ENCODE measurements at places on chromosomes 16 and 17.

- DNase-seq, result no peak
Measured at GRCh38 chr17:38912221-38912813, 13.1 kb upstream of the LASP1NB start.

GRCh38 chr17:44587339-44587738 is 30.1 kb downstream of the FZD2 start:
- no peak for DNase-seq

DNA sequence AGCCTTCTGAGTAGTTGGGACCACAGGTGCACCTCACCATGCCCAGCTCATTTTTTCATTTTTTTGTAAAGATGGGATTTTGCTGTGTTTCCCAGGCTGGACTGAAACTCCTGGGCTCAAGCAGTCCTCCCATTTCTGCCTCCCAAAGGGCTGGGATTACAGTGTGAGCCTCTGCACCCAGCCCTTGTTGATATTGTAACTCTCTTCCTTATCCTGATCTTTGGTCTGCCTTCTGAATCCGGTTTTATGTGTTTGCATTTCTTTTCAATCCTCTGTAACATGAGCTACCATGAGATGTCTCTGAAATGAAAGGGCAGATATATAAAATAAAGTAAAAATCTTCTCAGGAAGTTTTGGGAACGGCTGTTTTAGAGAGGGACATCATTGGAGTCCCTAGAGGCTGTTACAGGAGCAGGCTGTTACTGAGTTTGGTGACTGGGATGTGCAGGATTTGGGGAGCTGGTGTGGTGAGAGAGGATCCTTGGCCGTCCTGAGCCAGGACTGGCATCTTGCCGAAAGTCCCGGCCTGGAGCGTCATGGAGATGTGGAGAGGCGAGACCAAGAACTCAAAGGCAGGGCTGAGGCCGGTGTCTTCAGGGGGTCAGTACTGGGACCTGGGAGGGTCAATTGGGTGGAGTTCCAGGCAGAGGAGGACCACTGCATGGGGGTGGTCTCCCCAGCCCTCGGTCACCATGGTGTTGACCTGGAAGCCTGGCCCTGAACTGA is 39.4 kb downstream of the ATP2C2 start:
- no peak for DNase-seq

- DNase-seq, result no peak
Measured at GRCh38 chr17:55190748-55191147, 74.0 kb upstream of the HLF start.

DNA sequence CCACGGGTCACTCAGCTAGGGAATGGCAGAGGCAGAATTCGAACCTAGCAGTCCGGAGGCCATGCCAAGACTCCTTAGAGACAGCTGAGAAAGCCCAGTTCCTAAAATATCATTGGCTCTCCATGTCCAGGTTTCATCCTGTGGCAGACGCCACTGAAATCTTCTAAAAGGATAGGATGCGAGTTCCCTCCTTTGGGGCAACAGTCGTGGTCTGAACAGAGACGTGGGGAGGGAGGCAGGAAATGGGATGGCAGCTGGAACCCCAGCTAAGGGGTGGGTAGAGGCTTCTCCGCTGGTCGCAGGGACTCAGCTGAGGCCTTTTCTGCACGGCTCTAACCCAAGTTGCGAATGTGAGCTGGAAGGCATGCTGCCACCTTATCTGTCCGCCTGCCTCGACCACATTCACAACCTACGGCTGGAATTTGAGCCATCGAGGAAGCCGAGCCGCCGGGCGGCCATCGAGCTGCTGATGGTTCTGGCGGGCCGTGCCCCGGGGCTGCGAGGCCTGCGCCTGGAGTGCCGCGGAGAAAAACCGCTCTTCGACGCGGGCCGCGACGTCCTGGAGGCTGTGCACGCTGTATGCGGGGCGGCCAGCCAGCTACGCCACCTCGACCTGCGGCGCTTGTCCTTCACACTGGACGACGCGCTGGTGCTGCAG is 1.9 kb upstream of the HSF4 start:
- DNase-seq, result no peak

DNA sequence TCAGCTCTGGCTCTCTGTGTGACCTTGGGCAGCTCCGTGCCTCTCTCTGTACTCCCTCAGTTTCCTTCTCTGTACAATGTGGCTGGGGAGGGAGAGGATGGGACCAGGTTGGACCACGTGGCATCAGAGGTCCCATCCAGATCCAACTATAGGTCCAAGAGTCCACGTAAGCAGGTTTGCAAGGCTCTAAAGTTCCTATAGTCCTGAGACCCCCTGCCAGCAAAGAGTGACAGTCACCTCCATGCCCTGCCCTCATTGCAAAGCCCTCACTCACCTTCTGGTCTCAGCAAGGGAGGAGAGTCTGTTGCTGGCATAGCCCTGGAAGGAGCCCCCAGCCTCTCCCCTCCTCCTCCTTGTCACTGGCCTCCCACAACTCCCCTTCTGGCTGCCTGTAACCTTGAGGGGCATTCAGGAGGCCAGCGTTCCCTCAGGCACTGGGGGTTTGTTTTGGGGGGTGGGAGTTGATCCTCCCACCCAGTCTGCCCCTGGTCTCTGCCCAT is 6.1 kb upstream of the DRC7 start:
- DNase-seq, result no peak

- no peak for DNase-seq
Measured at GRCh38 chr17:65243838-65244625, 106.9 kb downstream of the RGS9 start.

DNA sequence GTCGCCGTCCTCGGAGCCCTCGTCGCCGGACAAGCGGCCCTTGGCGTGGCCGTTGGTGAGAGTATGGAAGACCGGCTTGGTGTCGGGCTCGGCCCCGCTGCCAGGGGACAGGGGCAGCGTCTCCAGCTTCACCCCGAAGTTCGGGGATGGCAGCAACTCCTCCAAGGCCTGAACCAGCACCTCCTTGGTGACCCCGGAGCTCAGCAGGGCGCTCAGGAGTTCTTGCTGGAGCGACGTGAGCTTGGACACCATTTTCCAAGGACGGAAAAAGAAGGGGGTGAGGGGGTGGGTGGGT is 279 bp downstream of the HNF1B start:
- DNase-seq, result no peak

DNA sequence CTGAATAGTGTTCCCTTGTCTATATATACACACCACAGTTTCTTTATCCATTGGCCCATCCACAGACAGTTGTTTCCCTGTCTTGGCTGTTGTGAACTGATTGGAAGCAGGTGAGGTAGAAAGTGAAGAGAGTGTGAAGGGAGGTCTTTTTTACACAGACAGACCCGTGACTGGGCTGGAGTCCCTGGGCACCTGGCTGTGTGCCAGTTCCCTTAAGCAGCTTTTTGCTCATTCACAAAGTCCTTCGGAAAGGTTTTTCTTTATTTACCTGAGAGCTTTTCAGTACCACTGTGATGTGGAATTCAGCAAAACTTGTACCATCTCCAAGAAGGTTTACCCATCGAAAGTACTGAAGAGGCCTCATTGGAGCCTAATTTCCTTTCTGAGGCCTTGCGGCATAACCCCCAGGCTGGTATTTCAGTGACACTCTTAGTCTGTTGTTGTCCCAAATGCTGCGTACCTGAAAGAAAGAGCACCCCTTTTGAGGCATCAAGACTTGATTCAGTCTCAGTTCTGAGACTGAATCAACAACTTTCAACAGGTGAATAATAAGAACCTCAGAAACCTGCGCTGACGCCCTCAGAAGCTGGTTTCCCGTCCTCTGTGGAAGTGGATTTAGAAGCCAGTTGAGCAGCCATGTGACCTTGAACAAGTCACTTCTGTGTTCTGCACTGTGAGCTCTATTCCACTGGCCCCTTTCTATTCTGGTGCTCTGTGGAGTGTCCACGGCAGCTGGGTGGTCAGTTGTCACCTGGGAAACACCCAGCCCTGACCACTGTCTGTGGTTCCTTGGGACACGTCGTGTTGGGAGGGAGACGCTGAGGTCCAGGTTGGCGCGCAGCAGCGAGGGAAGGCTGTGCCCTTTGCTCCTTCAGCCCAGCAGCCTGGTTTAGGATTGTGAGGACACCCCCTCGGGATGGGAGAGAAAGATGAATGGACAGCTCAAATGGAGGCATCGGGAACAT is 53.9 kb upstream of the CRISPLD2 start:
- DNase-seq, result no peak

GRCh38 chr16:22346483-22346882 is 27.9 kb downstream of the CDR2 start:
- DNase-seq, result no peak

DNA sequence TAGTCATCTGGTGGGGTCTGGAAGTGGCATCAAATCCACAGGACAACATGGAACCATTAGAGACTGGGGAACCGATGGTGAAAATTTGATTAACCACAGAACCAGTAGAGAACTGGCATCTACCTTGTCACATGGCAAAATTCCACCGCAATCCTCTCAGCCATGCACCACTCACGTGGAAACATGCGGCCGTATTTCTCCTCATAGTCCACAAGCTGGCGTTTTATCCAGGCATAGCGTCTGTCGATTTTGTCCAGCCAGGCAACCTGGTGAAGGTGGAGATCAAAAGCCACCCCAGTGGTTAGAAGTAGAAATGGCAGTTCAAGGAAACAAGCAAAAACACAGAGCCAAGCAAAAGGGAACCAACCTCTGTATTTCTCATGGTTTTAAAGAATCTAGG is 87.6 kb downstream of the VPS53 start:
- no peak for DNase-seq

DNA sequence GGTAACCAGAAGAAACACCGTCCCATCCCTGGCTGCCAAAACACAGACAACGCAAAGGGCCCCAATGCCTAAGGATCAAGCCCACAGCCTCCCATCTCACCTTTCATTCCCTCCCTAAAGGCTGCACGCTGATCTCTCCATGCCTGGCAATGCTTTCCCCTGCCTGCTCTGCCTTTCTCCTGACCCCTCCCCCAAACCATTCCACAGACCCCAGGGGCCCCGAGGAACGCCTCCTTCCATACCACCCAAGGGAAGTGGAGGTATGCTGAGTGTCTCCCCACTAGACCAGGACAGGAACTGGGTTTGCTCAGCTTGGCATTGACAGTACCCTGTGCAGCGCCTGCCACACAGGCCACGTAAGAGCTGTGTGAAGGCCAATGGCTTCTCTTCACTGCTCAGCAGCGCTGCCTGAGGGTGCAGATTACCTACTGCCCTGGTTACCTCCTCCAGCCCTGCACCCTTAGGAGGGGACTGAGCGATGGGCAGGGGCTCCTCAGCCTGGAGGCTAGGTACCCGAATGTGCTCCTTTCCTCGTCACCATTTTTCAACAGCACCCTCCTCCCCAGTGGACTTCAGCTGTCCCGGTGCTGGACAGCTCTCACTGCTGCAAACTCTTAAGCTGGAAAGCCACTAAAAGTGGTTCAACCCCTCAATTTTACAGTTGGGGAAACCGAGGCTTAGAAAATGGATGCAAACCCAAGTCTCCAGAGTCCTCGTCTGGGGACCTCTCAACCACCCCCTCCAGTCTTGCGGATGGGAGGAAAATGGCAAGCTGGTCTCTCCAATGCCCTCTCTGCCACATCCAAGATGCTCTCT is 45.0 kb downstream of the SRCIN1 start:
- no peak for DNase-seq

- DNase-seq, result no peak
Measured at GRCh38 chr16:14140923-14141322, 69.8 kb downstream of the MRTFB start.

GRCh38 chr16:29996766-29997250 is 767 bp downstream of the INO80E start:
- no peak for DNase-seq

DNA sequence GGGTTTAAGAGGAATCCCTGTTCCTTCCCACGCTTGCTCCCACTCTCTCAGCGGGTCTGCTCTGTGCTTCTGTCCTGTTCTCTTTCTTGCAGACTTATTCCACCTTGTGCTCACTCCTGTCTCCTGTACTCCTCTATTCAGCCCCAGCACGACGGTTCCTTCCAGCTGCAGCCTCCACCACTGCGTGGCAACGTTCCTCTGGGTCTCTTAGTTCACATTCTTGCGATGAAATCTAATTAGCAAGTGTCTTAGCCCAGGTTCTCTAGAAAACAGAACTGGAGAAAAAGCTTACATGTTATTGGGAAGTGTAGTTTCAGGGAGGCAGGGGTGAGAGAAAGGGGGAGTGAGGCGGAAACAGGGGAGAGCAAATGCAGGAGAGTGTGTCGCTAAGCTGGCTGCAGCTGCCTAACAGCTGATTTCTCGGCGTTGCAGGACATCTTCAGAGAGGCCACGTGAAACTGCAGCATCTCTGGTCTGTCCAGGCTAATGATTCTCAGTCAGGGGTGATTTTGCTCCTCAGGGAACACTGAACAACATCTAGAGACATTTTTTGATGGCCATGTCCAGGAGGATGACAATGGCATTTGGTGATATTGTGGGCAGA is 213.2 kb upstream of the NLRP1 start:
- DNase-seq, result no peak

DNA sequence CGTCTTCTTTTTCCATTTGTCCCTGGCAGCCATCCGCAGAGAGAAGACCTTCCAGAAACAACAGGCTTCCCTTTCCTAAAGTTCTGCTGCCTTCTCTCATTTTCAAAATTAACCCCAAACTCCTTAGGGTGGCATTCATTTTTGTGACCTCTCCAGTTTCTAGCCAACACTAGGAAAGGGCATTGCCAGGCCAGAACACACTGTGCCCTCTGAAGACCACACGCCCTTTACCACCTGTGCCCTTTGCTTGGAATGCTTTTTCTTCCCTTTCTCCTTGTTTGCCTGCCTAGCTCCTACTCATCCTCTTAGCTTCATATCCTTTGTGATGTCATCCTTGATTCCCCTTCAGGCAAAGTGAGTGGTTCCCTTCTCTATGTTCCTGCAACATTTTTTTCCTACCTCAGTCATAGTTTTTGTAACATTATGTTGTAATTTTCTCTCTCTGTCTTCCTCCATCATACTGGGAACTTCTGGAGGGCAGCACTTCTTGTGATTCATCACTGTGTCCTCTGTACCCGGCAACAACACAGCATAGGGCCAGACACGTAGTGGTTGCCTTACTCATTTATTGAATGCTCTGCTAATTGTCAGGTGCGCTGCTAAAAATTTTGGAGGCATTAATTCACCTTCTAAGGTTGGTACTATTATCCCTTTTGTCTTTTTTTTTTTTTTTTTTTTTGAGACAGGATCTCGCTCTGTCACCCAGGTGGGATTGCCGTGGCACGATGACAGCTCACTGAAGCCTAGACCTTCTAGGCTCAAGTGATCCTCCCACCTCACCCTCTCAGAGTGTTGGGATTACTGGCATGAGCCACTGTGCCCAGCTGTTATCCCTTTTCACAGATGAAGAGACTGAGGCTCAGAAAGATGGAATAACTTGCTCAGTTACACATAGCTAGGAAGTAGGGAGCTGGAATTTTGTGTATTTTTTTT is 1.0 kb downstream of the KAT8 start:
- no peak for DNase-seq

- no peak for DNase-seq
Measured at GRCh38 chr17:5950878-5951277, 119.3 kb upstream of the WSCD1 start.

Data from NCI-H1930 (cell line).